ENCODE measurements at places on chromosomes 16 and 17. TPM values are rescaled to one million over a fixed set of nuclear protein-coding genes. Genes with fewer than 3 reads are reported as not detected.

GRCh38 chr16:27202923-27203506 lies 311 bp upstream of the KDM8 start:
- DNase-seq: peak; percentile 95

DNA sequence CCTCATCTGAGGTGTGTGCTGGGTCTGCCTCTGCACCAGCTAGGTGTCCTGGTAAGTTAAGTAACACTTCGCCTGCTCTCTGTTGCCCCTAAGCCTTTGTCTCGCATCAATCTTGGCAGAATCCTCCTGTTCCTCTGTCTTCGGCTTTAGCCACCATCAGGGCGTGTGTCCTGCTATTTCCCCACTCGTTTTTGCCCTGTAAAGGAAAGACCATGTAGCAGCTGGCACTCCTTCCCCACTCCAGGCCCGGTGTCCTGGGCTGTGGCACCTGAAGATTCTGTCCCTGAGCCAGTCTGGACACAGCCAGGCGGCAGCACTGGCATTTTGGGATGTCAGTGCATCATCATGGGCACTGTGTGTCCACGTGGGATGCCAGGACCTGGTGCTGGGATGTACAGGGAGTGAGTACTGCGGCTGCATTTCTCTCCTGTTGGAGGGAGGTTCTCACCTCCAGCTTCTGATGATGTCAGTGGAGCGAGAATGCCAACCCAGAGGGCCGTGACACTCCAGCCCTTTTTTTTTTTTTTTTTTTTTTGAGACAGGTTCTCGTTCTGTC lies 26.2 kb upstream of the FOXK2 start:
- DNase-seq: no peak

DNA sequence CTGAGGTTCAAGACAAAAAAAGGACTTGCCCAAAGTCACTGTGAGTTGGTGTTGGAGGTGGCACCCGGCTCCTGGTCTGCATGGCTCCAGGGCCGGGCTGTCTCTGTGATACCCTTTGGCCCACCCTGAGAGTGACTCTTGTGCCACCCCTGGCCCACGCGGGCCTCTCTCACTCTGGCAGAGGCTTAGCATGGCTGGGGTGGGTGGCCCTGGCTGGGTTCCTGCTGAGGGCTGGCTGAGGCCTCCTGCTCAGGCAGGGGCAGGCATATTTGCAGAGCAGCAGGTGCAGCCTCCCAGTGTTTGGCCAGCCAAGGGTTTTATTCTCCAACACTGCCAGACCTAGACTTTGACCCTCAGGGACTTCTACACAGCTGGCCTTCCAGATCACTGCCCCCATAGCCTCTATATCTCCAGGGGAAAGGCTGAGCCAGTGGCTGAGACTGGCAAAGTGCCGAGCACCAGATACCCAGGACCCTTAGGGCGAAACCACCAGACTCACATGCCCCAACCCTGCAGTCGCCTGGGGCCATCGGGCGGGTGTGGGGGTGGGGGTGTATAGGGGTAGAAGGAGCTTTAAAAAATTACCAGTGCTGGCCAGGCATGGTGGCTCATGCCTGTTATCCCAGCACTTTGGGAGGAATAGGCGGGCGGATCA lies 21.5 kb upstream of the ADGRG1 start:
- no peak for DNase-seq

DNA sequence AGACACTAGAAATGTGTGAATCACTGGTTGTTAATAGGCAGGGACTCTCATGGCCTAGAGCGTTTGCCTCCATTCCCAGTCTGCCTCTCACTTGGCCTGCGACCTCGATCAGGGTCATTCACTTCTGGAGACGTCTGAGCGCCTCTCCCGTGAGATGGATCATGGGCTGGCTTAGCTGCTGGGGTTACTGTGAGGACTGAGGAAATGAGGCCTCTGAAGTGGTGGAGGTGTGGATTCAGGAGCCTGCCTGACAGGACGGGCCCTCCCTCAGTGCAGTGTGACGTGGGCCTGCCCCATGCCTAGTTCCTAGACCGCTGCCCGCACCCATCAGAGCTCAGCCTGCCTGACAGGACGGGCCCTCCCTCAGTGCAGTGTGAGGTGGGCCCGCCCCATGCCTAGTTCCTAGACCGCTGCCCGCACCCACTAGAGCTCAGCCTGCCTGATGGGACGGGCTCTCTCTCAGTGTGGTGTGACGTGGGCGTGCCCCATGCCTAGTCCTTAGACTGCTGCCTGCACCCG lies 61.9 kb downstream of the BANP start:
- peak; percentile 53 for DNase-seq

DNA sequence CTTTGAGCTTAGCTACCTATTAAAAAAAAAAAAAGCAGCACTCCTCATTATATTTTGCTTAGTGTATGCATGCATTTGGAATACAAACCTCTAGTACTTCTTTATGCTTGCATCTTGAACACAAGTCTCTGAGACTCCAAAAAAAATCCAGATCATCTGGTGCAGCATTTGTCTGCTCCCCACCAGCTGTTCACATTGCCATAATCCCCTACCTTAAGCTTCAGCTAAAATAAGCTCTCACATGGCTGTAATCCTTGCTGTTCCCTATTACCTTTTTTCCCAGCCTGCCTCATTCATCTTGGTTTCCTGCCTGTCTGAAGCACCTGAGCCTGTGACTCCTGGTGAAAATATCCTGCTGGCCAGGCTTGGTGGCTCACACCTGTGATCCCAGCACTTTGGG lies 7.5 kb upstream of the NFATC2IP start:
- no peak for DNase-seq

- DNase-seq: peak; percentile 9
Measured at GRCh38 chr16:72850021-72850420, 197.9 kb downstream of the ZFHX3 start.

DNA sequence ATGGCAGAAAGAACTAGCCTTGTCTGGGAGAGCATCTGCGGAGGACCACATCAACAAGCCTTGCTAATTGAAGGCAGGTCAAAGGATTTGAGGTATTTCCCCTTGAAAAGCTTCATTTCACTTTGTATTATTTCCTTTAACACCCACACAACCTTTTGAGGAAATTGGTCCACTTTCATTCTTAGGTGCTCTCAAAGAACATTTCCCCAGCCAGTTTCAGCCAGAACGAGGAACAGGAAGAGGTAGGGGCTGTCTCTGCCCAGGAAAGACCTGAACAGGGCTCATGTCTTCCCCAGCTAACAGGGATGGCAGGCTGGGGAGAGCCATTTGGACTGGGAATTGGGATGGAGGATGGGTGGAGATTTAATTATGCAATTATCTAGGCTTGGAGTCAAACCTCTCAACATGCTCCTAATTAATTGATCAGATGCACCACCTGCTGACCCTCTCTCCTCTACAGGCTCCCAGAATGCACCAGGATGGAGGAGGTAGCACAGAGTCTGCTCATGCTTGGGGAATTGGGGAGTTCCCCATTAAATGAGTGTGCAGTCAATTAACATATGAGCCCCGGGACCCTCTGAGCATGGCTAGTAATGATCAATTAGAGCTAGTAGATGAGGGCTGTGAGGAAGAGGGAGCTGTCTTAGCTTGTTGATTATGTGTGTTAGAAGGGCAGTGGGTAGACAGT lies 84.6 kb downstream of the GP2 start:
- DNase-seq: no peak

- DNase-seq: no peak
Measured at GRCh38 chr17:81397314-81398175, 2.3 kb downstream of the BAHCC1 start.

Gene ITGB4
- total RNA-seq: 5.7 TPM

Gene CCDC154
- 0.94 TPM for total RNA-seq

Gene C1QTNF8
- not detected for total RNA-seq

Gene RNF222
- total RNA-seq: not detected

Gene SLC5A11
- total RNA-seq: not detected
